Activated gamma-delta T cell treated with Interleukin-2 at 50 U/mL for 16 hours (primary cell): ENCODE measurements at places on chromosomes 5 and 9.

- no peak for DNase-seq
Measured at GRCh38 chr5:38888041-38888440, 42.2 kb downstream of the OSMR start.

DNA sequence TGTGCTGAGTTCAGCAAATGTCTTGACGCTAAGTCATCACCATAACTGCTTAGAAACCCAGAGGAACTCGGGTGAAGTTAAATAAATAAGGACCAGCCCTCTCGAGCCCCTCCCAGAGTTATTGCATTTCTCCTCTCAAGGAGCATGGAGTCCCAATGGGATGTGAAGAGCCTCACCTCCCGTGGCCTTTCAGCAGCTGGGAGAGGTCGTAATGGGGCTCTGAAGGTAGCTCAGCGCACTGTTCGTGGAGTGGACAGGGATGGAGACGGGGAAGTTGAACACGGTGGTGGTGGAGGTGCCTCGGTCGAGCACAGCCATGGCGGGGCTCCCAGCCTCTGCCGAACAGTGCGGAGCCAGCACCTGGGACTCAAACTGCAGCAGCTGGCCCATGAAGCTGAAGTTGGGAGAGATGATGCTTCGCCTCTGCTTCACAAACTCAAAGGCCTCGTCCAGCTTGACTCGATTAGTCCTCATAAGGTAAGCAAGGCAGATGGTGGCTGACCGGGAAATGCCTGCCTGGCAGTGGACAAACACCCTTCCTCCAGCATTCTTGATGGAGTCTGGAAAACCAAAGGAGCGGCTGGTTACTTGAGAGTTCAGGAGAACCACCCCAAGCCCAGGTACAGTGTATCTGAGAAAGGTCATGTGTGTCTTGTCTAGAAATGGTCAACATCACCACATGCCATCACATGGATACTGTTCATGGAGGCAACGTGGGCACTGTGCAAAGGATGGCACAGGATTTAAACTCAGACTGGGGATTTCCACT, 2.2 kb downstream of the DUSP1 start:
- DNase-seq: no peak

- no peak for DNase-seq
Measured at GRCh38 chr5:117604845-117605244, 1030.2 kb upstream of the SEMA6A start.

DNA sequence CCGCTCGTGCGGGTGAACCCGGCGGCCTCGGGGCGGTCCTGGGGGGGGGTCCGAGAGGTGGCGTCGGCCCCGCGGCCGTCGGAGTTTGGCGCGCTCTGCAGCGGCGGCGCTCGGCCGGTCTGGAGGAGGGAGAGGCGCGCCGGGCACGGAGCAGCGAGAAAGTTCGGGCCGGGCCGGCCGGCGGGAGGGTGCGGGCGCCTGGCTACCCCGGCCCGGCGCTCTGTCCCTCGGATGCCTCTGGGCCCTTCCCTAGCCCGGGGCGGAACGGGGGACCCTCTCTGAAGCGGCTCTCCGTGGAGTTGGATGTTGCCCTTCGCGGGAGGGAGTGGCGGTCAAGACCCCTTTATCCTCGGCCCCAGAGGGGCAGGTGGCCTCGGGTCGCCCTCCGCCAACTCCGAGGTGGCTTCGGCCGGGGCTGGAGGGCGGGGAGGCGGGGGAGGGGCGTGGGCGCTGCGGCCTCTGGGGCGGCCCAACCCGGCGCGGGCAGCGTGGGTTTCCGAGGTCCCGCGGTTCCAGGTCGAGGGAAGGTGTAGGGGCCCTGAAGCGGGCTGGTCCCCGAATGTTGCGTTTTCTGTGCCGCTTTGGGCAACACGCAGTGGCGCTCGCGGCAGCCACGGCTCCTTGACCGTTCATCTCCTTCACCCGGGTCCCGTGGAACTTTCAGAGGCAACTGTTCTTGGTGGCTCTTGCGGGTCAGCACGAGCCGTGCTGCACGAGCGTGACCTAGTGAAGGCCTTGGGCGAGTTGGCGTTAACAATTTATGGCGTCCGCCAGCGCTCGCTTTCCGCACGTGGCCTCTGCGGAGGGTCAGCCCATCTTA, 290.5 kb downstream of the DOCK8 start:
- DNase-seq: no peak

DNA sequence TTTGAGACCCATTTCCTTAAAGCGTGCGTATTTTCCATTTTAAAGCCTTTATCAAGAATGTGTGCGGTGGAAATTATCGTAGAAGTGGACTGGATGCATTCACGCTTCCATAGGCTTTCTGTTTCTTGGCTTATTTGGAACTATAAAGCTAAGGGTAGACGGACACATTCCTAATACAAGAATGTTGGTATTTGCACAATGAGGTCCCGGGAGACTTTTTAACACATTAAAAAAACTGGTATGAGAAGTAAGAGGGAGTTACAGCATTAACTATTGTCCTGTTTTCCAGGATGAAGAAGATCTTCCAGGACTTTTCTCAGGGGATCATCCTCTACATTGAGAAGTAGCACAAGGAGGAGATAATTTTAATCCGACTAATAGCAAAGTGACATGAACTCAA, 653.0 kb downstream of the MTRR start:
- DNase-seq: no peak

GRCh38 chr5:14671414-14671813, 6.9 kb downstream of the OTULIN start:
- no peak for DNase-seq

DNA sequence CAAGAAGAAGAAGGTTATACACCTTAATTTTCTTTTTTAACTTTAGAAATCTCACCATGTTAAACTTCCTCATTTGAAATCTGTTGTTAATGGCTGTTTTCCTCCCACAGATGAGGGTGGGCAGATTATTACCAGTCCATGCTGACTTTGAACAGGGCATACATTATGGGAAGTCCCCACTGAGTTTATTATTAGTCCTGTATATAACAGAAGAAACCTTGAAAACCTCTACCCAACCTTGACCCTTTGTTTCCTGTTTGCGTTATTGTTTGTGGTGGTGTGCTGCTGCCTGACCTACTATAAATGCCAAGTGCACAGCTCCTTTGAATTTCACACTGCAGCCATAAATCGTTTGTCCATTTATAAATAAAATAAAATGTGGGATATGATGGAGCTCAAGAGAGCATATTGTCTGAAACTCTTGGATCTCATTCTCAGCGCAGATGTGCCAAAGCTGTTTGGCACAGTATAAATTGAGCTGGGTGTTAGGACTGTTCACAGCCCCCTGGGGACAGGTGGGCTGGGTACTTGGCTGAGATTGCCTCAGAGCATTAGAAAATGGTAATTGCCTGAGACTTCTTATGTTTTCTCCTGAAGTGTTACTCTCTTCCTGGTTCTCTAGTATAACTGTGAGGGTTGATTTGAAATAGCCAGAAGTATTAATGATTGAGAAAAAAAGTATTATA, 139.6 kb downstream of the SPATA31D1 start:
- DNase-seq: no peak

DNA sequence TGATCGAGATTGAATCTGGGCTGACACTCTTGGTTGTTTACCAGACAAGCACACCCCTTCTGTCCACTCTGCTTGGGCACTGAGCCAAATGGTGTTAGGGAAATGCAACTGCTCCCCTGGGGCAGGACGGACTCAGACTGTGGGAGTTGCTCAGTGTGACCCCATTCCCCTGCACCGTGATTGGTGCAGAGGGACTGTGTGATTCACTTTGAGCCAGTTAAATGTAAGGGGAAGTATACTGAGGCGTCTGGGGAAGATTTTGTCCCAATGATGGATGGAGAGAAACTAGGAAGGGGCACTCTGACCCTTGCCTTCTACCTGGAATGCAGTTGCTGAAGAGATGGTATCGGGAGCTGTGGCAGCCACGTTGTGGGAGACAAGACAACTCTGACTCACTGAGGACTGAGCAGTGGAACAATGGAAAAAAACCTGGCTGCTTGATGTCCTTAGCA, 196.0 kb upstream of the ANKRD55 start:
- DNase-seq: no peak

DNA sequence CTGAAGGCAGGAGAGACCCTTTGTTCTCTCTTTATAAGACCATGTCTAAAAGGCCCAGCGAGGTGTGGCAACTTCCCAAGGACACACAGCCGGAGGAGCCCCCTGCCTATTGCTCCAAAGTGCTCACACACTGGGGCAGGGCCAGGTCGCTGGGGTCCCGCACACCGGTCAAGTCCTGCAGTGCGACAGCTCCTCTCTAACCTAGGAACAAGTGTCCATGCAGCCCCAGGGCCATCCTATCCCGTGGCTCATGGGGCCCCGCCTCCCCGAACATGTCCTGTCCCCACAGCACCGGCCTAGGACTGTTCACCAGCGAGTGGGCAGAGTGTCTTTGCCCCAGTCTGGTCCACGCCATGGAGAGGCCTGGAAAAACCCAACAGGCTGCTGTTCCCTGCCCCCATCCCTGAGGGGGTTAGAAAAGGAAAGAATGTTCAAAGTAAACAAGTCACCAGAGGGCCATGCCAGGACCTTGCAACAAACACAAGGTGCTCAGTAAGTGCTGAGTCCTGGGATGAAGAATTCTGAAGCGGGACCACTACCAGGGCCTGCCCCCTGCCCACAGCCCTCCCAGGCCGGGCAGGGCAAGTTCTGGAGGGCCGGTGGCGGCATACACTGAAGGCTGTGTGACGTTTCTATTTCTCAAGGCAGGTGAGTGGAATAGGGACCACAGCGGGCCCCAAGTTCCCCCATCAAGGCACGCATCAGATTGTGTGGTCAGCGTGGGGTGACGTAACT, 938 bp downstream of the NINJ1 start:
- DNase-seq: no peak

- peak; percentile 78 for DNase-seq
Measured at GRCh38 chr5:180802325-180803180, at the start of gene MGAT1. Gene MGAT1, minus strand, starts transcription at chr5:180802806. Its CDS starts 9,835 bp downstream, at chr5:180792971.

DNA sequence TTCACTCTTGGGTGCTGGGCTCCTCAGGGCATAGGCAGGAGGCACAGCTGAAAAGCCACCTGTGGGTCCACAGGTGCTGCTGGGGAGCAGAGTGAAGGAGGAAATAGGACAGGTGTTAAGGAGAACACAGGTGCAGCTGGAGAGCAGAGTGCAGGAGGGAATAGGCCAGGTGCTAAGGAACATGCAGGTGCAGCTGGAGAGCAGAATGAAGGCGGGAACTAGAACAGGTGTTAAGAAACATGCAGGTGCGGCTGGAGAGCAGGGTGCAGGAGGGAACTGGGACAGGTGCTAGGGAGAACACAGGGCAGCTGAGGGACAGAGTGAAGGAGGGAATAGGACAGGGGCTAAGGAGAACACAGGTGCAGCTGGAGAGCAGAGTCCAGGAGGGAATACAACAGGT, 43.8 kb upstream of the PLEKHG4B start:
- no peak for DNase-seq

GRCh38 chr9:22654833-22655232, 208.2 kb downstream of the DMRTA1 start:
- no peak for DNase-seq

DNA sequence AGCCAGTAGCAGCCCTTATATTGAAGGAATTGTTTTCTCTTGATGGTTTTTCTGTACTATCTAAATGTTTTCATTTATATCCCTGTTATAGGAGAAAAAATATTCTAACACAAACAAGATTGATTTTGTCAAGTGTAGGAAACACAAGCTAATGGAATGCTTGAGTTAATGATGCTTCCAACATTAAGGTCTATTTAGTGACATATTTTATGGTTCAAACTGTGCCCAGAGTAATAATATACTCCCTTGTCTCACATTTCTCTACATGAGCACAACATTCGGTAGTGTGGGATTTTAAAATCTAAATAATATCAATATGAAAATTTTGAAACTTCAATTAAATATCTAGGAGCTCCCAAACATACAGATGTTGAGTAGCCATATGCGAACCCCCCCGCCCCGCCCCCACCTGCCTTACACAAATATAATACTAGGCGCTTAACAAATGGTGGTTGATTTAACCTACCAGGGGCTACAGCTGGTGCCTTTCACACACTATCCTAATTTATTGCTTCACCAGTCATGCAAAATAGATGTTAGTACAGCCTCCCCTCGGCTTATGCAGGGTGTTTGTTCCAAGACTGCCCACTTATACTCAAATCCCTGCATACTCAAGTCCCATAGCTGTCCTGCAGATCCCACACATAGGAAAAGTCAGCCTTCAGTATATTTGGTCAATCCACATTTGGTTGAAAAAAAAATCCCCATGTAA, 124.1 kb upstream of the ACO1 start:
- no peak for DNase-seq

DNA sequence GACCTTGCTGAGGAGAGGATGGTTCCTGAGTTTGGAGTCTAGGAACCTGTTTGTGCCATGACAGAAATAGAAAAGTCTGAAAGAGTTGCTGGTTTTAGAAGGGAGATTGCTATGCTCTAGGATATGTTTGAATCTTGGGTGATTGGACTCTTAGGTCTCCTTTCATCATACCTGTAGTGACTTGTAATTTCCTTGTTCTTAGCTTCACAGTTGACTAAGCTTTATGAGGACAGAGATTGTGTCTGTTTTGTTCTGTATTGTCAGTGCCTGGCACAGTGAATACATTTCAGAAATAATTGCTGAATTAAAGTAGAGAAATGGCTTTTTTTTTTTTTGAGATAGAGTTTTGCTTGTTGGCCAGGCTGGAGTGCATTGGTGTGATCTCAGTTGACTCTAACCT, 31.5 kb downstream of the GAPVD1 start:
- DNase-seq: no peak

- no peak for DNase-seq
Measured at GRCh38 chr9:18976709-18977531, 56.1 kb downstream of the SAXO1 start.

- DNase-seq: no peak
Measured at GRCh38 chr9:94866770-94867169, 140.3 kb downstream of the AOPEP start.

DNA sequence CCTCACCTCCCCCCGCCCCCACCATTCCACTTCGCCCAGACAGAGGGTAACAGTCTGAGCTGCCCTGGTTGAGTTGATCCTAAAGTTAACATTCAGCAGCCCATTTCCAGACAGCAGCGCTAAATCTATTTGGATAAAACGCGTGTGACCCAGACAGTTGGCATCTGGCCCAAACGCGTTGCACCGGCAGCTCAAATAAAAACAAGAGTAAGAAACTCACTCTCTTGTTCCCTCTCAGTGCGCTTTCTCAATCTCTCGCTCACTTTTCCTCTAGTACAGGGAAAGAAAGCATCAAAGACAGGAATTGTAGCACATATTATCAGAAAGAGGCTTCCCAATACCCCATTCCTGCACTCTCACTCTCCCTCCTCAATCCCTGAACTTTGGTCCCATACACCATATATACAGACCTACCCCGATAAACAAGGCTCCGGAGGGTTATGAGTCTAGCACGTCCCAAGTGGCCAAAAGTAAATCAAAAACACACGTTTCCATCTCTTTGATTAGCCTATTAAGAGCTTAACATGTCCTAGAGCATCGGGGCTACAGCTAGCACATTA, 1.3 kb downstream of the ADAMTS6 start:
- peak; percentile 26 for DNase-seq

DNA sequence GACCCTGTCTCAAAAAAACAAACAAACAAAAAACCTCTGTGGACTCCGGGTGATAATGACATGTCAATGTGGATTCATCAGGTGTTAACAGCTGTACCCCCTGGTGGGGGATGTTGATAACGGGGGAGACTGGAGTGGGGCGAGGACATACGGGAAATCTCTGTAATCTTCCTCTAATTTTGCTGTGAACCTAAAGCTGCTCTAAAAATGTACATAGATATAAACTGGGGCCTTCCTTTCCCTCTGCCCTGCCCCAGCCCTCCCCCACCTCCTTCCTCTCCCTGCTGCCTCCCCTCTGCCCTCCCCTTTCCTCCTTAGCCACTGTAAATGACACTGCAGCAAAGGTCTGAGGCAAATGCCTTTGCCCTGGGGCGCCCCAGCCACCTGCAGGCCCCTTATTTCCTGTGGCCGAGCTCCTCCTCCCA, 1.4 kb upstream of the CEL start:
- no peak for DNase-seq

GRCh38 chr9:94657021-94657725, 17.9 kb upstream of the FBP1 start:
- DNase-seq: no peak

GRCh38 chr5:83306572-83307241, 164.8 kb upstream of the VCAN start:
- DNase-seq: no peak
